Activated CD4-positive, alpha-beta T cell treated with anti-CD3 and anti-CD28 coated beads for 1 hour (primary cell): ENCODE measurements at places on chromosomes 4 and X.

- no peak for DNase-seq
Observed at GRCh38 chr4:166198041-166198440, 325.0 kb downstream of the TLL1 start.

GRCh38 chr4:172042714-172043114, 229.5 kb downstream of the GALNTL6 start:
- no peak for DNase-seq

- no peak for DNase-seq
Observed at GRCh38 chrX:110046001-110046400, 43.1 kb downstream of the TMEM164 start.

GRCh38 chrX:101057093-101057714, 5.3 kb upstream of the TRMT2B start:
- DNase-seq: no peak

- DNase-seq: no peak
Observed at GRCh38 chr4:77002321-77003107, 53.0 kb downstream of the SEPTIN11 start.
